ENCODE measurements at places on chromosomes 4 and X.

- no peak for DNase-seq
- H3K4me1 ChIP-seq, result no peaks in the 10 kb centered on the region
- H3K27me3 ChIP-seq, result no peaks in the 10 kb centered on the region
- no peak overlapping the region for H3K4me3 ChIP-seq
These were observed 17.3 kb downstream of the COQ2 start for GRCh38 chr4:83267121-83267829.

DNA sequence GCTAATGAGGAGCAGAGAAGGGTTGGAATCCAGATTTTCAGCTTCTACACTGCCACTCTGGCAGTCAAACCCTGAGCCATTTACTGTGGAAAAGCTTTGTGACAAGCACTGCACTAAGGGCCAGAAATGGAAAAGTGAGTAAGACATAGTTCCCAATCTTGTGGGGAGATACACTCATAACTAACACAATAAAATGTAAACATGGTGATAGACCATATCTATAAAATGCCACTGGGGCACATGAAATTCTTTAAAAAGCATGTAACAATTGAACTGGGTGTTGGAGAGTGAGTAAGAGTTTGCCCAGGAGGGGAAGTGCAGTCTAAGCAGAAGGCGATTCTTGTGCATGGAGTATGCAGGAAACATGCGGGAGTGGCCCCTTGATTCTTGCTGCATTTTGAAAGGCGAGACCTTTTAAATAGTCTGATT, 32.0 kb upstream of the ANXA5 start:
- peaks cover 25% of the 10 kb centered on the region for H3K4me1 ChIP-seq
- no peaks in the 10 kb centered on the region for H3K36me3 ChIP-seq
- no peak for DNase-seq
- peak overlapping the region; percentile 55 for H3K27ac ChIP-seq

GRCh38 chrX:40331353-40331752, 233.6 kb upstream of the BCOR start:
- H3K27ac ChIP-seq, result no peak overlapping the region
- H3K27me3 ChIP-seq, result no peaks in the 10 kb centered on the region
- peak; percentile 15 for DNase-seq
- no peak overlapping the region for H3K4me3 ChIP-seq

GRCh38 chr4:134807231-134807745, 605.7 kb upstream of the PABPC4L start:
- no peaks in the 10 kb centered on the region for H3K27me3 ChIP-seq
- no peak overlapping the region for H3K27ac ChIP-seq
- DNase-seq, result no peak
- H3K36me3 ChIP-seq, result no peaks in the 10 kb centered on the region
- no peak overlapping the region for H3K4me3 ChIP-seq

- peaks cover 8% of the 10 kb centered on the region for H3K4me1 ChIP-seq
- no peak for DNase-seq
- no peak overlapping the region for H3K4me3 ChIP-seq
- no peak overlapping the region for H3K27ac ChIP-seq
These were observed 474.3 kb downstream of the FAT4 start for GRCh38 chr4:125789023-125789422.
